Activated CD8-positive, alpha-beta memory T cell treated with anti-CD3 and anti-CD28 coated beads, Interleukin-2, amount 10 ng/mL, durations not matched to agents 7 days and 5 days (primary cell): ENCODE measurements at places on chromosomes 2 and 18. TPM values are rescaled to one million over a fixed set of nuclear protein-coding genes. Genes with fewer than 3 reads are reported as not detected.

Gene SETBP1
- 25.2 TPM for total RNA-seq

Gene GPR55
- 42.1 TPM for total RNA-seq

DNA sequence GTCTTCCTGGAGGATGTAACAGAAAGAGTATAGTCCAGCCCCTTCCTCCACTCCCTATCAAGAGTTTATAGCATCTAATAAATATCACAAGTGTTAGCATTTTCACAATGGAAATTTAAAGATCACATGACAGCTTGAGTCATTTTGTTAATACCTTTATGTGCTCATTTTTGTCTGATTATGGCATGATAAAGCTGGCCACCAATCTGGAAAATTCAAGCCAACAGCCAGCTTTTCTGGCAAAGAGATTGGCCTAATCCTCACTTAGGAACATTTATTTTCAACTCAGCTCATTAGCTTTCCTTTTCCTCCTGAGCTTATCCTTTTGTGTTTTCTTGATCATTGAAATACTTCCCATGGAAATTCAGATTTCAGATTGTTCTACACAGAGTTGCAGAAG is 262.9 kb upstream of the RBMS1 start:
- DNase-seq = no peak
- no peak overlapping the region for H3K4me3 ChIP-seq
- peaks cover 6% of the 10 kb centered on the region for H3K27me3 ChIP-seq
- peaks cover 1% of the 10 kb centered on the region for H3K36me3 ChIP-seq
- H3K4me1 ChIP-seq = no peaks in the 10 kb centered on the region
- H3K27ac ChIP-seq = no peak overlapping the region

Gene MYOM1
- 1.6 TPM for total RNA-seq

Gene EHD3
- total RNA-seq = 0.41 TPM

Gene SOX11
- total RNA-seq = not detected

Gene GALNT3
- total RNA-seq = 13.8 TPM

DNA sequence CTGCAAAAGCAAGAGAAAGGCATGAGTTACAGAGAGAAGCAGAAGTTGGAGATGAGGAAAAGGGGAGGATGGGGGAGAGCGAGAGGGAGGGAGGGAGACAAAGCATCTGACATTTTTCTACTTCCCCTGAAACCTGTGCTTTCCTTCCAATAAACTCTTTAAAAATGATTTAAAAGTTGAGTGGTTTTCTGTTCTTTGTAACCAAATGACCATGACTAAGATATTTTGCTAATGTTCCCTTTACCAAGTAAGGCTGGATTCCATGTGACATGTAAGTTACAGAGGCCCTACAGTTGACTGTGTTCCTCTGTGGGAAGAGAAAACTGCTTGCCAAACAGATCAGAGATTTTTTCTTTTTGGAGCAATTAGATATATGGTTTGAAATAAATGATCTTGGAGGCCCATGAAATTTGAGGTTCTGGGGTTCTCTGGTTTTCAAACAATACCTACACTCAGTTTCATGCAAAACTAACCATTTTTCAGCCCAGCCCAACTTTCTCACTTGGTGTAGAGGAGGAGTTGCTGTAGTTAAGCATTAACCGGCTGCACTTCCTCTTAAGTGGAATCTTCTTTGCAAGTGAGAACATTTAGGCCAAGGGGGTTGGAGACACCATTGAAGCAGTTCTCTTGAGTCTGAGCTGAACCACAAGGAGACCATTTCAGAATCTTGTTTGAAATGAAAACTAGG is 34.5 kb downstream of the INSIG2 start:
- H3K4me1 ChIP-seq = no peaks in the 10 kb centered on the region
- no peak overlapping the region for H3K27ac ChIP-seq

DNA sequence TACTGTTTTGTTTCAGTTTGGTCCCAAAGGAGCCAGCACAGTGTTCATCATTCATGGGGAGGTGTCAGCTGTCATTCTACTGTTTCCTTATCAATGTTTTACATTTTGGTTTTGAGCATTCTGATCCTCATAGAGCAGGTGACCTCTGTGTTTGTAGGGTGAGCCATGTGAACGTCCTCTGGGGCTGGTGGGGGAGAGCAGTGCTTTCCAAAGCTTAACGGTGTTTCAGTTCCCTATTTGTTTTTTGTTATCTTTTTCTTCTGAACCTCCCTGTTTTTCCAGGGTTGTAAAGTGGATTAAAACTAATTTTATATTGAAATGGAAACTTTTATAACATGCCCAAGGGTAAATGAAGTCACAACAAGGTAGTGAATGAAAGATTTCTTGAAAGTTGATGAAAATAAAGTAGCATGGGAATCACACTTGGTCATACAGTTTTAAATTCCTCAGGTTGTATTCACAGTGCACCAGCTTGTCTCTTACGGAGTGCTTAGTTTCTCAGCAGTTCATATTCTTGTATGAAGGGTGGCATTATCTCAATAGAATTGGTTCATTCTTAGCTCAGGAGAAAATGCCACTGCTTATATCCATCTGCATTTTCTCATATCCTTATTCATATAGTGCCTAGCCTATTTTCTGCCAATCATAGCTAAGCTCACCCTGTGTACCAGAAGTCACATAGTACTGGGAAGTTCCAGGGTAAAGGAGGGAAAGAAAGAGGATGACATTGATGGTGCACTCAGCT is 54.5 kb downstream of the MAP4K4 start:
- no peak for DNase-seq
- no peak overlapping the region for H3K27ac ChIP-seq
- H3K4me1 ChIP-seq = peaks cover 30% of the 10 kb centered on the region
- peaks cover 4% of the 10 kb centered on the region for H3K36me3 ChIP-seq
- no peak overlapping the region for H3K4me3 ChIP-seq
- no peaks in the 10 kb centered on the region for H3K27me3 ChIP-seq

- H3K4me1 ChIP-seq = no peaks in the 10 kb centered on the region
- H3K4me3 ChIP-seq = no peak overlapping the region
- H3K27me3 ChIP-seq = no peaks in the 10 kb centered on the region
- DNase-seq = no peak
- no peak overlapping the region for H3K27ac ChIP-seq
- H3K36me3 ChIP-seq = peaks cover 2% of the 10 kb centered on the region
These were observed 61.0 kb downstream of the C2orf76 start for GRCh38 chr2:119305497-119306195.

DNA sequence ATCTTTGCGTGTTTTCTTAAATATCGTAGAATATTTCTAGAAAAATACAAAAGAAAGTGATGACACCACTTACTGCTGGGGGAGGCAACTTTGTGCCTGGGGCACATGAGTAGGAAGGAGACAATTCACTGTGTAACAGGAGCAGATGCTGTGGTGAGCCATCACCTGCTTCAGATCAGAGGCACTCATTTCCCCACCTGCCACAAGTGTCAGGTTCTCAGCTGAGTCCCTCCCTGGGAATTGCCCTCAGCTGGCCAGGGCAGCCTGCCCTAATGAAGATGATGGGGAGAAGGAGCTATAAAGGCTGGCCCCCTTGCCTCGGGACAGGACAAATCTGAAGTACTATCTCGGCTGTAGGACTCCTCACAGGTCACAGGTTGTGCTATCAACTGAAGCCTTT is 322.8 kb downstream of the STK39 start:
- peaks cover 5% of the 10 kb centered on the region for H3K27me3 ChIP-seq
- no peaks in the 10 kb centered on the region for H3K4me1 ChIP-seq
- no peak overlapping the region for H3K4me3 ChIP-seq
- H3K27ac ChIP-seq = no peak overlapping the region

DNA sequence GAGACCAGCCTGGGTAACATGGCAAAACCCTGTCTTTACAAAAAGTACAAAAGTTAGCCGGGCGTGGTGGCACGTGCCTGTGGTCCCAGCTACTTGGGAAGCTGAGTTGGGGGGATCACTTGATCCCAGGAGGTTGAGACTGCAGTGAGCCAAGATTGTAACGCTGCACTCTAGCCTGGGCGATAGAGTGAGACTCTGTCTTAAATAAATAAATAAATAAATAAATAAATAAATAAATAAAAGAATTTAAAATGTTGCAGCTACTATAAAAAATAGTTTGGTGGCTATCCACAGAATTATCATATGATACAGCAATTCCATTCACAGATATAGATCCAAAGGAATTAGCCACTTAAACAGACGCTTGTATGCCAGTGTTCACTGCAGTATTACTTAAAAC is 49.6 kb upstream of the AMMECR1L start:
- H3K4me3 ChIP-seq = no peak overlapping the region
- no peaks in the 10 kb centered on the region for H3K27me3 ChIP-seq
- H3K36me3 ChIP-seq = no peaks in the 10 kb centered on the region
- no peaks in the 10 kb centered on the region for H3K4me1 ChIP-seq
- H3K27ac ChIP-seq = no peak overlapping the region

Gene PID1
- total RNA-seq = not detected

Gene GPBAR1
- total RNA-seq = 0.73 TPM

- DNase-seq = no peak
- no peak overlapping the region for H3K4me3 ChIP-seq
- H3K27me3 ChIP-seq = peaks cover 16% of the 10 kb centered on the region
- no peak overlapping the region for H3K27ac ChIP-seq
- peaks cover 4% of the 10 kb centered on the region for H3K4me1 ChIP-seq
These were observed 48.2 kb downstream of the ACKR3 start for GRCh38 chr2:236617796-236618195.

DNA sequence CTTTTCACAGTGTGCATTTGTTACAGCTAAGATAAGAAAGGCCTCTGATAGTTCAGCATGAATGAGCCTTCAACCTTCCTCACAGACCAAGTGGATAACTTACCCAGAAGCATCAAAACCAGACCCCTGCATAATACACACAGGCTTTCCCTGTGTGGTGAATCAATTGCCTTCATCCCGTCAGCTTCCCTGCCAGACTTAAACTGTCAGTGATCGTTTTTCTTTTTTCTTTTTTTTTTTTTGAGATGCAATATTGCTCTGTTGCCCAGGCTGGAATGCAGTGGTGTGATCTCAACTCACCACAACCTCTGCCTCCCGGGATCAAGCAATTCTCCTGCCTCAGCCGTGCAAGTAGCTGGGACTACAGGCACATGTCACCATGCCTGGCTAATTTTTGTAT is 20.5 kb upstream of the SLC35F5 start:
- no peaks in the 10 kb centered on the region for H3K36me3 ChIP-seq
- no peak overlapping the region for H3K27ac ChIP-seq

Gene RTP5
- not detected for total RNA-seq

DNA sequence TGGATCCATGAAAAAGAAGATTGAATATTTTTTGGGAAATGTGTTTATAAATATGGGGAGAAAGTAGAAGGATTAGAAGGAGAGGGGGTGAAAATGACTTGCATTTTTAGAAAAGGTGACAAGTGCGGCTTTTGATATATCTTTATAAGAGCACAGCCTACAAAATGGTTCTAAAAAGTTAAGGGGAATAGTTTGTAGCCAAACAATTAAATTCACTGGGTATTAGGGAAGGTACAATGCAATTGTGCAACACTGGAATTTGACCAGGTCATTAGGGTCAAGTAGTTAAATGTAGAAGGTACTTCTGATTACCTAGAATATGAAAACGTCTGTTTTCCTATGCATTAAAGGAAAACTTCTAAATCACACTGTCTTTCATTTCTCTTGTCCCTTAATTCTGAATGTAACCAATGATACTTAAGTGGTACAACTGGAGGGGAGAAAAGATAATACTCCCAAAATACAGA is 44.5 kb upstream of the SERTAD2 start:
- peaks cover 57% of the 10 kb centered on the region for H3K4me1 ChIP-seq
- H3K4me3 ChIP-seq = peak overlapping the region; percentile 51
- no peak for DNase-seq
- peak overlapping the region; percentile 93 for H3K27ac ChIP-seq
- H3K27me3 ChIP-seq = no peaks in the 10 kb centered on the region

Gene MDH1
- 169 TPM for total RNA-seq

GRCh38 chr18:9848170-9848879 is 37.4 kb upstream of the TXNDC2 start:
- H3K4me3 ChIP-seq = no peak overlapping the region
- no peaks in the 10 kb centered on the region for H3K36me3 ChIP-seq
- H3K4me1 ChIP-seq = no peaks in the 10 kb centered on the region
- DNase-seq = no peak
- no peak overlapping the region for H3K27ac ChIP-seq

Gene SOWAHC
- total RNA-seq = 0.09 TPM

GRCh38 chr2:71882949-71883472 is 264.7 kb downstream of the CYP26B1 start:
- peak; percentile 19 for DNase-seq
- H3K27me3 ChIP-seq = no peaks in the 10 kb centered on the region
- H3K27ac ChIP-seq = no peak overlapping the region
- no peak overlapping the region for H3K4me3 ChIP-seq
- H3K4me1 ChIP-seq = no peaks in the 10 kb centered on the region
- H3K36me3 ChIP-seq = no peaks in the 10 kb centered on the region

DNA sequence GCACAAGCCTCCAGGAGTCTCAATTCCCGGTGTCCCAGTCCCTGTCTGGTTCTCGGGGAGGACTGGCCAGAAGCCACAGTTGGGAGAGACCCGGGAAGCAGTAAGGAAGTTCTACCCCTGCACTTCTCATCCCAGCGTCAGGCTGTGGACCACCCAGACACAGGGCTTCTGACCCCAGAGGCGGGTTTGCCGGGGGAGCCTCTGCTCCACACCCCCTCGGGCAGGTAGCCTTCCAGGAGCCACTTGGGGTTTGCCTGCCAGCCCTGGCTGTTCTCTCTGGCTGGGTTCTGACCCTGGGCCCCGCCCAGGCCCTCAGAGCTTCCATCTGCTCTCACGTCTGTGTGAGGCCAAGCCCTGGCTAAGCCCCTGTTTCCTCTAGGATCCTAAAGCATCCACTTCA is 94.4 kb upstream of the GPC1 start:
- no peaks in the 10 kb centered on the region for H3K4me1 ChIP-seq
- no peak for DNase-seq
- no peak overlapping the region for H3K4me3 ChIP-seq
- peaks cover 6% of the 10 kb centered on the region for H3K27me3 ChIP-seq
- no peak overlapping the region for H3K27ac ChIP-seq

Gene ADD2
- total RNA-seq = 1.2 TPM

Gene RNF152
- total RNA-seq = 0.09 TPM

DNA sequence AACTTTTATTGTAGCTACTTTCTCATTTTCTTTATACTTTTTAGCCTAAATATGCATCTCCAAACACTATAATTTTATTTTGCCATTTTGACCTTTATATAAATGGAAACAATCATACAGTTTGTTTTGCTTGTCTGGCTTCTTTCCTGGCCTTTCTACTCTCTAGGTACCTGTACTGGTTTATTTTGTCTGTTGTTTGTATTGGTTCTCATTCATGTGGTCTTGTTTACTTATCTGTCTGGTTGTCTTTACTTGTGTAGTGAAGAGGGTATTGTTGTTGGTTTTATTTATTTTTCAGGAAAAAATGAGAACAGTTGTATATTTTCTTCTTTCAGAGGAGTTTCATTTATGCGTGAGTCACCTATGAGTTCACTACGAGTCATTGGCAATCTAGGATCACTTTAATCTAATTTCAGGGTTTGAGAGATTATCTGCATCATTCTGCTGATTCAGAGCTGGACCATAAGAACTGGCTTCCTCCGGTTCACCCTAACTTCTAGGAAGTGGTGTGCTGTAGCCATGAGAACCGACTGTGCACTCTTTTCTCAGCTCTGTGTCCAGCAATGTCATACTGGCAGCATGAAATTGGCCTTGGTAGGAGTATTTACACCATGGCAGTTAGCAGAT is 33.1 kb upstream of the HDAC4 start:
- DNase-seq = no peak
- H3K4me1 ChIP-seq = peaks cover 9% of the 10 kb centered on the region
- no peak overlapping the region for H3K27ac ChIP-seq
- peaks cover 2% of the 10 kb centered on the region for H3K36me3 ChIP-seq

Gene CFAP210
- not detected for total RNA-seq
